AG10803 (cell line): ENCODE measurements at places on chromosomes 2 and 18.

DNA sequence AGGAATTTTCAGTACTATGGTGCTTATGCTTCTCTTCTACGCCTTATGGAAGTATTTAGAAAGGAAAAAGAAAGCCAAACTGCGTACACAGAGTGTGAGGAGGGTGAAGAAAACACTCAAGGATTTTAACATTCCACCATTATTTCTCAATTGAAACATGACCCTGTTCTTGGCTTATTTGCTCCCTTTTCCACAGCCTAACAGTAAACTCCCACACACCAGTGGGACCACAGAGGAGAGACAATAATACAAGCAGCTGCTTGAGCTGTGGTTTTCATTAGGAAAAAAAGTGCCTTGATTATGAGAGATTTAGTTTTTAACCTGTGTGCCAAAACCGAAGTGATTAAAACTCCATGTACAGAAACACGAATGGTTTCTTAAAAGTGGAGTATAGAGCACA, 134.3 kb downstream of the MEP1B start:
- peak; percentile 79 for DNase-seq

DNA sequence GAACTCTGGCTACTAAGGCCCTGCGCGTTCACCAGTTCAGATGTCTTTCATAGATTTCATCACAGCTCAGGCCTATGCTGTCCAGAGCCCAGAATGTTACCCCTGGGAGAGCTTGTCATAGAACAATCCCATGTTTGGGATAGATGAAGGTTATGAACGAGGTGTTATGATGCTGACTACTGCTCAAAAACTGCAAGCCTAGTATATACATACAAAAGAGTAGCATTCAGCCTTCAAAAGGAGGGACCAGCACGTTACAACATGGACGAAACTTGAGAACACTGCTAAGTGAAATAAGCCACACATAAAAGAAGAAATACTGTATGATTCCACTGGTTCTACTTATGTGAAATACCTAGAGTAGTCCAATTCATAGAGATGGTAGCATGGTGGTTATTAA, 401.9 kb downstream of the NBAS start:
- DNase-seq: no peak

DNA sequence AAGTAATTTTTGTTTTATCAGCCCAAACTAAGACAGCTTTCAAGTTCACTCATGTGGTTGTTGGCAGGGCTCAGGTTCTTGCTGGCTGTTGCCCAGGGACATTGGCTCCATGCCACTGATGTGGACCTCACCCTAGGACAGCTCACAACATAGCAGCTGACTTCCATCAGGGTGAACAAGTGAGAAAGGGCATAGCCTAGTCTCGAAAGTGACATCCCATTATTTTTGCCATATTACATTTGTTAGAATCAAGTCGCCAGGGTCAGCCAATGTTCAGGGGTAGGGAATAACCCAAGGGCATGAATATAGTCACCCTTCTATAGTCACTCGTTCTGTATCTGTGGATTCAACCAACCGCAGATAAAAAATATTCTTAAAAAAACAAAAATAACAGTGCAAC, 10.7 kb upstream of the CWC22 start:
- DNase-seq: peak; percentile 51

DNA sequence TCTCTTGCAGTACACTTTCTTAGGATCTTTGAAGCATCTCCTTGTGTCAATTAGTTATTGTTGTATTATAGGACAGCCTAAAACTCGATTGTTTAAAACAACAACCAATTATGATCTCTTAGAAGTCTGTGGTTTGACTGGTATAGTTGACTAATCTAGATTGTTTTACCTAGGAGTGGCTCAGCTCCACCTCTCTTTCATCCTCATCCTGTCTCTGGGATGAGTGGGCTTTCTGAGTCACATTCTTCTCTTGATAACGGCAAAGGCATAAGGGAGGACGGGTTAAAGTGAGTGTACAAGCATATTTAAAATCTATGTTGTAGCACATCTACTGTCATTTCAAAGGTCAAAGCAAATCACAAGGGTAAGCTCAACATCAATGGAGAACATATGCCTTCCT, 102.3 kb upstream of the GULP1 start:
- no peak for DNase-seq

DNA sequence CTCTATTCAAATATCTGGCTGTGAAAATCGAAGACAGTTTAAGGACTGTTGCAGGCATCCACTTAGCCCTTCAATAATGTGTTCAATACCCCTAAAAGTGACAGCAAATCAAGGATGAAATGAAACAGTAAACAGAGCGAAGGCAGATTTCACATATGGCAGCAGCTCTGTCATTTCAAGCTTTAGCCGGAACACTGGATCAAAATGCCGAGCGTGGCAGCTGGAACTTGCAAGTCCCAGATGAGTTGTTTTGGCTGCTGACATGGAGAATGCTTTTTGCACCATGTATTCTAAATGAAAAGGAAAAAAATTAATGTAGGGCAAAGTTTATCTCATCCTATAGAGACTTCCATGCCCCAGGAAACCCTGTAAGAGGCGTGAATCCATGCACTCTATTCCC, 18.0 kb downstream of the LRRC30 start:
- DNase-seq: no peak

- peak; percentile 85 for DNase-seq
Observed at GRCh38 chr18:75210274-75211001, at the start of gene TSHZ1. TSS of gene TSHZ1 (plus strand) at chr18:75210797. CDS start at chr18:75211877, 1,080 bp downstream.

DNA sequence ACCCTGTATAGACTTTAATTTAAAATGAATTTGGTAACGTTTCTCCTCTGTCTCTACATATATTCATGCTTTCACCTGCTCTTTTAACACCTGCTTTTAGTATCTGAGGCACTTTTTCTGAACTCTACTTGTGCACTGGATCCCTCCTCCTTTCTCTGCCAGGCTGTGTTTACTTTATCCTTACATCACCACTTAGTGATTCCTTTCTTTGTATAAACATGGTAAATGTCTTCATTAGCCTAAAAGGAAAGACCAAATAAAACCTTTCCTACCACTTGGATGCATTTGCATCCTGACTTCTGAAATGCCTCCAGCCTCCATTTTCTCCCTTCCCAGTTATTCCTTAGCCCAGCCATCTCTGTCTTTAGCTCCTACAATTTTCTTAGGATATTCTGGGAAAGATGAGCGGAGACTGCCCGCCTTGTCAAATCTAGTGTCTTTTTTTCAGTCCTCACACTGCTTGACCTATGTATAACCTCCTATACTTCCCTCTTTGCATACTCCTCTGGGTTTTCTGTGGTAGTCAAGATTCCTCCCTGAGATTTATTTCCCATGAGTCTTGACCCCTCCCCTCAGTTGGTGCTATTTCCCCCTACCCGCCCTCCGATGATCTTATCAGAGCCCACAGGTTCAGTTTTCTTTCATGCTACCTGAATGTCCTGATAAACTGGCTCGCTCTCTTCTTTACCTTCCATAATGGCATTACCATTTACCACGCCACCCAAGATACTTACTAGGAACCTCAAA, 44.8 kb downstream of the REL start:
- DNase-seq: peak; percentile 7

DNA sequence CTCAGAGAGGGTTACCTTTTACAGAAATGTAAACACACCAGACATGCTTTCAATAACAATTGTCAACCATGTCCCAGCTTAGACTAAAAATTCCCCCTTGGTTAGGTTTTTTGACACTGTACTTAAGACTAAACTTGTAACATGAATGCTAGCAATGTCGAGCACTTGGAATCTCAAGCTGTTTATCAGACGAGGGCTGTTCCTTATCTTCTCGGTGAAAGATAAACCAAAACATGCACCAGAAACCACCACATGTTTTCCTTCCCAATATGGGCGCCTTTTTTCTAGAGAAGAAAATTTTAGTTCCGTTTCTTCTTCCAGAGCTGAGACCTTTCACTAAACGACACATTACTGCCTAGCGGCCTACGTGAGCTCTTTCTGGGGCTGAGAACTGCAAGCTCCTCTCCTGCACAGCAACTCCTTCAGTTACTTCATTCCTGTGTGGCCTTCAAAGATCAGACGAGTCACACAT, 42.4 kb upstream of the ACKR3 start:
- DNase-seq: no peak

DNA sequence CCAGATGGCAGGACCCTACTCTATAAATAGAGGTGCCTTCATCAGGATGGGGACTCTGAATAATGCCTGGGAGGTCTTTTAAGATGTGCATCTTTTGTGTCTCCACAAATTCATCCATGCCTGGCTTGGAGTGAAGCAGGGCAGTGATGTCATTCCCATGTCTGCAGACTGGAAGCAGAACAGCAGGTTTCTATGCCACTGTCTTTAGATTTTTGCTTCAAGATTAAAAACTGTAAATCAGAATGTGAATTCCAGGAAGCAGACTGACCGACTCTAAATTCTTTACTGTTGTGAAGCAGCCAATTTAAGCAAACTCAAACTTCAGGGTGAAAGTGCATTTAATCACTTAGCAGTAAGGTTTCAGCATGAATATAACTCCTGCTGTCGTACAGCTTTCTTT, 159.3 kb downstream of the SCG2 start:
- DNase-seq: peak; percentile 20

DNA sequence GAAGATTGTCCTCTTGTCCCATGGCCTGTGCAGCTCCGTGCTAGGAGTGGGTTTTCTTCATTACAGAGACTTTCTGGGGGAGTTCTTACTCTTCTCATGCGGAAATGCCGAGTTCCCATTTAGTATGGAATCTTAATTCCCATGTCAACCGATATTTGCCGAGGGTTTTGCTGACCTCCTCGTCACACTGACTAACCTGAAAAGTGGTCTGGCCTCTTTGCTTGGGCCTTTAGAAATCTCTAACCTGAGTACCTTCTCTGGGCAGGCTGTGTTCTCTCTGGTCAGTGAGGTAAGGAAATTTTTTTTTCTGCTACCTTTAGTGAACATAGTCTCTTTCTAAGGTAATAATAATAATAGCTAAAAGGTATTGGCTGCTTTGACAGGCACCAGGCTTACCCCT, 10.9 kb upstream of the EML6 start:
- no peak for DNase-seq

DNA sequence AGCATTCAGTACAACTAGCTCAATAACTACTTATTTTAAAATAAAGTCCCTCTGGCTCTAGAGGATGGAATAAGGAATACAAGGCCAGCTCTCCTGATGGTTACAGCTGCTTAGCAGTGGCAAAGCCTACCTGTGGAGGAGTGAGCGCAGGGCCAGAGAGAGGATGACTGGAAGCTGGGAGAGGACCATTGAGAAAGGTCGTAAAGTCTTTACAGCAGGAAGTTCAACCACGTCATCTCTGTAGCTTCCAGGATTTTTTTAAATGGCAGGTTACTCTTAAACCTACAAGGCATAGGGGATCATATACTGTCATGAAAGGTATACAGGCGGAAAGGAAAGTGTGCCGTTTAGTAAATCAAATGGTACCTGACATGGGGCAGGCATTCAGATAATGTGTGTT, 26.3 kb downstream of the ANXA4 start:
- DNase-seq: no peak

DNA sequence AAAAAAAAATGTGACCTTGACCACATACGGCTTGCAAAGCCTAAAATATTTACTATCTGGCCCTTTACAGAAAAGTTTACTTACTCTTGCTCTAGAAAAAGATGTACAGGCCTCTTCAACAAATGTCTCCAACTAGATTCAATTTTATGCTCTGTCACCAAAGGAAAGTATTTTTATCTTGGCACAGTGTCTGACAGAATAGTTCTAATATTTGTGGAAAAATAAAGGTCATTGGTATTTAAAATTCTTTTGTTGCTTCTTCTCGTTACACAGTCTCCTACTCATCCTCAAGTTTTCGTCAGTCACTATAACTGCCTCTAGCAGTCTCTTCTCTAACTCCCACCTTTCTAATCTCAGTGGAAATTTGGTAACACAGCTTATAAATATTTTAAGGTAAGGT, 1.4 kb downstream of the RBKS start:
- peak; percentile 86 for DNase-seq

GRCh38 chr2:38268691-38269327, 108.3 kb downstream of the ATL2 start:
- peak; percentile 82 for DNase-seq

GRCh38 chr2:68333009-68333408, 13.3 kb upstream of the CNRIP1 start:
- DNase-seq: no peak

DNA sequence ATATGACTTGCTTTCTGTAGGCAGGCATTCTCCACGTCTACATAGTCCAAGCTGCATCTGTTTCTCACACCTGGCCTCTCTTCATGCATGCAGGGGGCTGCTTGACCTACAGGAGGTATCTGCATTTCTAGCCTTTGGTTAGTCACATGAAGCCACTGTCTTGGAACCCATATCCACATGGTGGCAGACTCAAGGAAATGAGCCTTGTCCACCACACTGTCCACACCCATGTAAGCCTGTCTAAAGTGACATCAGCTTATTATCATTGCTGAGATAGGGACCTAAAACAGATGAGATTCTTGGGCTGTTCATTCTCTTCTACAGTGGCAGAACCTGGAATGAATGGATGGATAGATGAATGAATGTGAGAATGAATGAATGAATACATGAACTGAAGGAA, 160.4 kb downstream of the DOCK10 start:
- DNase-seq: no peak

DNA sequence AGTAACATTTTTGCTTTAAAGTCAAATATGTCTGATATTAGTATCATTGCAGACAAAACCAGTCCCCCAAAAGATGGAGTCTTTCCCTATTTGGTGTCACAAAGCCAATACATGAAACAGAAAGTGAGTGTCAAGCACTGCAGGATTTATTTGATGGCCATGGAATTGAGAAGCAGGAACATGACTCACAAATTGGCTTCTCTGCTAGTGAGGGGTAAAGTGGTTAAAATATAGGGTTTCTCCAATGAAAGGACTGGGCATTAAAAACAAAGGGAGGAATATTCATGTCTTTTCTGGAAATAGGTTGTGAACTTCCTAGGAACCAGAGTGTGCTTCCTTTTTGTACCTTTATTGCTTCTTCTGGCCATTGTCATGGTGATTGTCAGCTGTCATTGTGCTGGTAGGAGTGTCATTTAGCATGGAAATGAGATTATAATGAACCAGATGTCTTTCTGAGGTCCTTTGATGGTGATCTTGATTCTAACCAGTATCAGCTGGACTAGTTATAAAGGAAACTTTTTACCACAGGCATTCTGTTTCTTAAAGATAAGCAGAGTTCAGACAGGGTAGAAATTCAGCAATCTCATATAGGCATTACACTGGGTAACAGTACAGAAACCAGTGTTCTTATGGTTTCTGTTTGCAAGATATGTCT, 4.1 kb downstream of the REG1B start:
- DNase-seq: no peak

- DNase-seq: no peak
Observed at GRCh38 chr18:654601-655000, 2.9 kb upstream of the TYMS start.

DNA sequence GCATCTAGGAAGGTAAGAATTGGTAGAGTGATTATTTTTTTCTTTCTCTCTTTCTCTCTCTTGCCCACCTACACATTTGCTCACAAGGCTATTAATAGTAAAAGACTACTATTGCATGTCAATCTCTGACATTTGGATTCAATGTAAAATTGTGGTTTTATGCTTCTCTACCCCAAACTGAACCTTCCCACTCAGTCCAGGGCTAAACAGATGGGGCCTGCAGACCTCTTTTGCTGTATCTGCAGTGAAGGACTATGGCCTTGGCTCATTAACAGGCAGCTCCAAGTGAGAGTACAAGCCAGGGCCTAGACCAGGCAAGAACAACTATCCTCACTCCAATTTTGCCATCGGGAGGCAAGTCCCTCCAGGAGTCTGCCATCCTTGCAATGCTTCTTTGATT, 68.3 kb upstream of the ARL4C start:
- peak; percentile 19 for DNase-seq
